AG09309 (cell line): ENCODE measurements at places on chromosomes 7 and 10.

- no peak for DNase-seq
These were observed 523.7 kb upstream of the GALNT17 start for GRCh38 chr7:70608229-70608628.

DNA sequence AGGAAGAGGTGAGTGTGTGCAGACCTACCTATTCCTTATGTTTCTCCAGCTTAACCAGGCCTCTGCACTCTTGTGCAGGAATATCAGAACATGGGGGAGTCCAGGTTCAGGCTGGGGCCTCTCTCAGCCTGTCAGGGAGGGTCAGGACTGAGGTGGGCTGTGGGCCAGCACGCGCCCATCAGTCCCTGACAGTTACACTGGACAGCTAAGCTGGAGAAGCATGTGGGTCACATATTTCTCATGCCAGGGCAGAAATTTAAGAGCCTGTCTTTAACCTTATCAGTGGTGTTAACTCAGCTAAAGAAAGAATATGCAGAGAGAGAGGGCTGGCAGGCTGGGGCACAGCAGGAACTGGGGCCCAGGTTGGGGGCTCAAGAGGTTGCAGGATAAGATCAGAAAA lies 8.7 kb upstream of the POLD2 start:
- DNase-seq: no peak

DNA sequence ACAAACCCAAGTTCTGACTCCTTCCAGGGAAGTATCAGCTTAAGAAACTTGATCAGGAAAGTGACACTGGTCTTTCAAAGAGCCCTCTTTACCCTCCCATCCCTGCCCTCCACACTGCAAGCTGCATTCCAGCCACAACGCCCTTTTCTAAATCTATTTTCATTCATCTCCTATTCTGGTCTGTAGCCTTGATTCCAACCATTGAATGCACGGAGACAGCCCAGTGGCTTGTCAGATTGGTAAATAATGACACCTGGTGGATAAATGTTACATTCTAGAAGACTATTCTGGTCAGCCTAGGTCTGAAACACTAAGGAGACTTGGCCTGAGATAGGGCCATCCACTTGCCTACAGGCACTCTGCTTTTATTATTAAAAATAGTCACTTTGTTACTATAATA lies 20.9 kb downstream of the MORN4 start:
- DNase-seq: no peak

DNA sequence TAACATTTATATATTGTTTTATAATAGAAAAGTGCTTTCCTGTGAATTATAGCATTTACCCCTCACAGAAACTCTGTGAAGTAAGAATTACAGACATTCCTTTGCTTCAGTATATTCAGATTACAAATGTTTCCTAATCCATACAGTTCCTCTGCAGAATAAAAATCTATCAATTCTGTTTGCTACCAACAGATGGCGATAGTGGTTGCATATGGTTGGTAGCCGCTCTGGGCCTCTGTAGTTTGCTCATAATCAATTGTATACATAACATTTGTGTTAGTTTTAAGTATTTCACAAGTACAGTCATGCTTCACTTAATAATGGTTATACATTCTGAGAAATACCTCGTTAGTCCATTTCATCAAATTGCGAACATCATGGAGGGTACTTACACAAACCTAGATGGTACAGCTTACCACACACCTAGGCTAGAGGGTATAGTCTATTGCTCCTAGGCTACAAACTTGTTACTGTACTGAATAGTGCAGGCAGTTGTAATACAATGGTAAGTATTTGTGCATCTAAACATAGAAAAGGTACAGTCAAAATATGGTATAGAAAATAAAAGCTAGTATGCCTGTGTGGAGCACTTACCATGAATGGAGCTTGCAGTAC lies 94.4 kb upstream of the STEAP4 start:
- no peak for DNase-seq

GRCh38 chr10:101941871-101942270 lies 98.3 kb upstream of the KCNIP2 start:
- no peak for DNase-seq
